Mesothelial cell of epicardium (in vitro differentiated cells): ENCODE measurements at places on chromosomes 1 and 21. TPM values are rescaled to one million over a fixed set of nuclear protein-coding genes. Genes with fewer than 3 reads are reported as not detected.

- DNase-seq = no peak
Measured at GRCh38 chr1:81381881-81382280, 418.9 kb upstream of the ADGRL2 start.

DNA sequence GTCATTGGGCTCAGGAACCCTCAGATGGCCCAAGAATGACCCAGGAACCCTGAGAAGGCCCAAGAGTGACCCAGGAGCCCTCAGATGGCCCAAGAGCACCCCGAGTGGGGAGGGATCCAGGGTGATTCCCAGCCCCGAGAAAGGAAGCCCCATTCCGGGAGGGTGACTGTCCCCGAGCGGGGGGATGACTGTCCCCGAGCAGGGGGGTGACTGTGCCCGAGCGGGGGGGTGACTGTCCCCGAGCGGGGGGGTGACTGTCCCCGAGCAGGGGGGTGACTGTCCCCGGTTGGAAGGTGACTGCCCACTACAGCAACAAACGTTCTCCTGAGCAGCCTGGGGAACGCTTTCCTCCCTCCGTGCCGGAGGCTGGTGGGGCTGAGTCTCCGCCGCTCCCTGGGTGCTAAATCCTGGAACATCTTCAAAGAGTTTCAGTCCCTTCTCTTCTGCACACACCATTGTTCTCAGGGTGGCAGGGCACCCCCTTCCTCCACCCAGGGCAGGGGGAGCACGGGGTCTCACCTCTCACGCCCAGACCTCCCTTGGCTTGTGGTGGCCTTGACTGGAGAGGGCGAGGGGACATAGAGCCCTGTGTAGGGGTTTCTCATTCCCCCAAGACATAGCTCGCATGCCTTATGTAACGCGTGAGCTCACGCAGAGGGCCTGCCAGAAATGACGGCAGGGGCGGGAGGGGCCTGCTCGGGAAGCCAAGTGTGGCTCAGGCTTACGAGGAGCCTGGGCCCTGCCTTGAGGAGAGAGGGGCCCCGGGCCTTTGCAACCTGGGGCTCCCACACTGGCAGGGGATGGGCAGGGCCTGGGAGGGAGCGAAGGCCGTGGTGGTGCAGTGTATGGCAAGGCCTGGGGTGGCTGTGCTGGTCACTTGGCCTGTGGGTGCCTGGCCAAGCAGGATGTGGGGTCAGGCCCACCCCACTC lies 14.3 kb upstream of the SKI start:
- DNase-seq = peak; percentile 73

GRCh38 chr1:247184254-247184653 lies 12.4 kb upstream of the ZNF124 start:
- no peak for DNase-seq

- peak; percentile 66 for DNase-seq
Measured at GRCh38 chr1:40848530-40849189, 13.5 kb downstream of the CITED4 start.

DNA sequence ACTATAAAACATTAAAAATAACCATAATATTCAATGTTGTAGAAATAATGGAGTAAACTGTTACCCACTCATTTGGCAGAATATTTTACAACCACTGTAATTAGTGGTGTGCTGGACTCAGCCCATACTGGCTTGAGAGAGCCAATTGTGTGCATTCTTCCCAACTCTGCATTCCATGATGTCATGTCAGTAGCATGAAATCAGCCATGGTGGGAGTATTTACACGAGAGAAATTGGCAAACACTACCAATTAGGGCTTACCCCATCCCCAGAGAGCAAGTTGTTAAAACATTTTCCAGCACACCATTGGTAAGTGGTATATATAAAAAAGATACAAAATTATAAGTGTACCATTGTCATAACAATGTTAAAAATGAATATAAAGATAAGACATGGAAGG lies 19.1 kb upstream of the QSOX1 start:
- DNase-seq = no peak

DNA sequence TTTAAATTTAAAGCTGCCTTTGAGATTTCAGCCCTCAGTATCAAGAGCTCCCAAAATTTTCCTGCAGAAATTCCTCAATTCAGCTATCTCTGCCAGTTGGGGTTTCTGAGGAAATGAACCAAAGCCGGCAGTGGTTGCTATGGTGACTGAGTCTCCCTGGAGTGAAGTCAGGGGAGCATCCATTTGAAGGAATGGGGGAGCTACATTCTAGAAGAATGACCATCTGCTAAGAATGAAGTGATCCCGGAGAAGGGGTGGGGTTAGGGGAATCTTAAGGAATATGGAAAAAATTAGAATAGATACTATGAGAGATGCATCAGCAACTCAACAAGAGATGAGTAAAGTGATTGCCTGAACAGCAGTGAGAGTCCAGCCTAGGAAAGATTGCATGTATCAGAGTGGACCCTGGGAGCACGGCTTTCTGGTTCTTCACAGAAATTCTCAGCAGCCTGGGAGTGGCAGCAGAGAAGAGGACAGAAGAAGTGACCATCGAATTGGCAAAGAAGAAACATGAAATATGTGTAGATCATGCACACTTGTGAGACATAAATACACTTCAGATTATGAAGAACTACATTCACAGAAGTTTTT lies 94.7 kb downstream of the CHD1L start:
- no peak for DNase-seq

The FGR gene
- total RNA-seq = 0.11 to 0.53 TPM (median 0.20 TPM) in 3 replicates

The HSD11B1 gene
- total RNA-seq = 0.63 TPM in 1 of 3 replicates, not detected in the others

The ZNF648 gene
- total RNA-seq = 0.09 to 0.23 TPM (median 0.18 TPM) in 3 replicates

The RBM11 gene
- total RNA-seq = 5.4 to 8.1 TPM (median 6.6 TPM) in 3 replicates
